Erythroblast (primary cell): ENCODE measurements at places on chromosomes 6 and 20.

DNA sequence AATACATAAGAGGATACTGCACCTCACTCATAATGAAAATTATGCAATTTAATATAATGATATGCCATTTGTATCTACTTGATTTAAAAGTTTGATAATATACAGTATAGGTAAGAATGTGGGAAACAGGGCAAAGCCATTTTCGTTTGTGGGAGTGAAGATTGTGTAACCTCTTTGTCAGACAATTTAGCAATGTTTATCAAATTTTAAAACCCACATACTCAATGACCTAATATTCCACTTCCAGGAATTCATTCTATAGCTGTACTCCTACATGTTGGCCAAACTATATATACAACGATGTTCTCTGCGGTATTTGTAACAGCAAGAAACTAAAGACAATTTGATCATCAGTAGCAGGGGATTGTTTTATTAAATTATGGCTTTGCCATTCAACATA is 17.8 kb upstream of the FKBP5 start:
- DNase-seq = no peak

DNA sequence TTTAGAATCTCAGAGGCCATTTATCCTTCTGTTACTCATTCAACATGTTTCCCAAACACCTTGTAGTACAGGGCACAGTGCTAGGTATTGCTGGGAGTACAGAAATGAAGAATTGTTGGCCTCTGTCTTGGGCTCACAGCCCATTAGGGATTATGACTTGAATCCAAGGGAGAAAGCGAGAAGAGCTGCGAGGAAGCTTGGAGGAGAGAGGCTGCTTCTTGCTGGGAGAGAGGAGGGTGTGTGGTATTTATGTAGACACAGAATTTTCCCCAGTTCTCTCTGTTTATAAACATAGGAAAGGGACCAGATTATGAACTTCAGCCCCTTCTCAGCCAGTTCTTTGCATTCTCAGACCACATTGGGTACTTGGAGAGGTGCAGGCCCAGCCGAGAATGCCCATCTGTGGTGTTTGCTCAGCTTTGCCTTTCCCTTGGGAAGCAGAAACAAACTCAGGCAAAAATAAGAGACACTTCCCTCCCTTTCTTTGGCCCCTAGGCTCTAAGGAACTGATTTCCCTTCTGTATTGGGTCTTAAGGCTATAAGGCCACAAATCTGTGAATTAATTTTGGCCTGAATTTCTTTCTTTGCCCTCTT is 17.9 kb downstream of the CHMP4B start:
- no peak for DNase-seq

- no peak for DNase-seq
Observed at GRCh38 chr20:56788041-56788670, 159.1 kb downstream of the TFAP2C start.

GRCh38 chr6:55897346-55897745 is 22.0 kb upstream of the BMP5 start:
- DNase-seq = no peak

DNA sequence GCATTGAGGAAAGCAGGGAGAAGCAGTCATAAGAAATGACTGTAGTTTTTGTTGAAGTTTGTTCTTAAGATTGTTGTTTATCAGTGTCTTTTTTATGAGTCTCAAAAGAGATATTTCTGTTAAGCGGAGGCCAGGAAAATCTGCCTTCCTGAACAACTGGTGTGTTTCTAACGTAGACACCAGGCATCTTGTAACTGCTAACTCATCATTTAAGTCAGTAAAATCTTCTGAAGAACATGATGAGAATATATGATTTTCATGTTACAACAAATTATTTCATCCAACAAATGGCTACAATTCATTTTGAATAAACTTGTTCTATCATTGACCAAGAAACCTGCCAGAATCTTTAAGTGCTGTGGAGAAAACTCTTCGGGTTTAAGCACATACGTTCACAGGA is 84.0 kb downstream of the RPS12 start:
- no peak for DNase-seq

GRCh38 chr20:40993794-40994540 is 34.7 kb upstream of the TOP1 start:
- no peak for DNase-seq

DNA sequence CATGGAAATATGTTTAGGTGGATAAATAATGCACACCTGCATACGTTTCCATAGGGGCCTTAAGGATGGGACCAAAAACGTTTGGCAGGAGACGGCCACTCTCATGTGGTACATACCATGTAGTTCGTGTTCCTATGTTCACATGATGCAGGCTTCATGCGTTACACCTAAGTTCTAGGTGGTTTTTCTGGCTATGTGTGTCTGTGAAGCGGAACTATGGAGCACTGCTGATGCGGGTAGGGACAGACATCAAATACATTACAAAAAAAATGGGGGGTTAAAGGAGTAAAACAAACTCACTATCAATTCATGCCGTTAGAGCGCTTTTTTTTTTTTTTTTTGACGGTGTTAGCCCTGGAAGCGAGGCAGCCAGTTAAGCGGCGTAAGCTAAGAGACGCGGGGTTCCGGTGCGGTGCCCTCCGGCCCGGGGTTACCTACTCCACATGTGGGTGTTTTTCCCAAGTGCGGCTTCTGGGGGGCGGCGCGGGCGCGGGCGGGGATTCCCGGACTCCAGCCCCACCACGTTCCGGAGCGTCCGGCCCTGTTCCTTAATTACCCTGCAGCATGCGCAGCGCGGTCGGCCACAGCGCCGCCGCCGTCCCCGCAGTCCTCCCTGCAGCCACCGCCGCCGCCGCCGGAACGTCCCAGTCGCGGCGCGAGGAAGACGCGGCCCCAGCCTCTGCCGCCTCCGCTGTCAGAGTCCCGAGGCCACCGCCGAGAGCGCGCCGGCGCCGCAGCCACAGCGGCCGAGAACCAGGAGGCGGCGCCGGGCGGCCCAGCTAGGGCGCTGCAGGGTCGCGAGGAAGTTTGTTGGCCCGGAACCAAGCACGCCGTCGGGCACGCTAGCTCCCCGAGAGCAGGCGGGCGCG is 648 bp downstream of the COL19A1 start:
- DNase-seq = peak; percentile 47

- DNase-seq = no peak
Observed at GRCh38 chr6:2037237-2037926, 208.0 kb downstream of the GMDS start.

GRCh38 chr6:57069920-57070331 is 20.1 kb upstream of the ZNF451 start:
- DNase-seq = peak; percentile 12

DNA sequence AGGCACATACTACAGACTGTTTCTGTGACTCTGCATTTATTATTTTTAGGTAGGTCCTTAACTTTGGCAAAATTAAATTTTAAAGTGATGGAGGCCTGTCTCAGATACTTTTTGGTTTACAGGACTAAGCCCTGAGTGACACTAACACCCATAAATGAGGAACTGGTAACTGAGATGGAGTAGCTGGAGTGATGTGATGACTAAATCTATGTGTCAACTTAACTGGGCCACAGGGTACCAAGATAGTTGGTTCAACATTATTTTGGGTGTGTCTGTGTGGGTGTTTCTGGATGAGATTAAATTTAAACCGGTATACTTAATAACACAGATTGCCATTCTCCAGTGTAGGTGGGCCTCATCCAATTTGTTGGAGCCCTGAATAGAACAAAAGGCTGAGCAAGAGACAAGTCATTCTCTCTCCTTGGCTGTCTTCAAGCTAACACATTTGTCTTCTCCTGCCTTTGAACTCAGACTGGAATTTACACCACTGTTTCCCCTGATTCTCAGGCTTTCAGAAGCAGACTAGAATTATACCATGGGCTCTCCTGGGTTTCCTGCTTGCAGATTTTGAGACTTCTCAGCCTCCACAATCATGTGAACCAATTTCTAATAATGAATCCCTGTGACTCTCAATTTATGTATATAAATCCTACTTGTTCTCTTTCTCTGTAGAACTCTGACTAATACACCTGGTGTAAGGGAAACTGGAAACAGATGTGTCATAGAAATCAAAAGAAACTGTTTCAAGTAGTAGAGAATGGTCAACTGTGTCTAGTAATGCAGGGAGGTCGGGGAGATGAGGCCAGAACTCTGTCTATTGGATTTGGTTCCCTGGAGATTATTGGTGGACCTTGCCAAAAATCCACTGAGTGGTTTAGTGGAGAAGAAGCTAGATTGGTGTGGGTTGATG is 579.2 kb downstream of the EPM2A start:
- no peak for DNase-seq

- peak; percentile 12 for DNase-seq
Observed at GRCh38 chr6:132780770-132781371, 17.6 kb downstream of the SLC18B1 start.

GRCh38 chr20:62200491-62201172 is 17.8 kb downstream of the MTG2 start:
- no peak for DNase-seq

- no peak for DNase-seq
Observed at GRCh38 chr6:70398783-70399728, 14.3 kb upstream of the FAM135A start.

GRCh38 chr6:12593771-12594529 is 122.6 kb upstream of the PHACTR1 start:
- no peak for DNase-seq

- no peak for DNase-seq
Observed at GRCh38 chr6:11731423-11731822, 47.2 kb downstream of the ADTRP start.

DNA sequence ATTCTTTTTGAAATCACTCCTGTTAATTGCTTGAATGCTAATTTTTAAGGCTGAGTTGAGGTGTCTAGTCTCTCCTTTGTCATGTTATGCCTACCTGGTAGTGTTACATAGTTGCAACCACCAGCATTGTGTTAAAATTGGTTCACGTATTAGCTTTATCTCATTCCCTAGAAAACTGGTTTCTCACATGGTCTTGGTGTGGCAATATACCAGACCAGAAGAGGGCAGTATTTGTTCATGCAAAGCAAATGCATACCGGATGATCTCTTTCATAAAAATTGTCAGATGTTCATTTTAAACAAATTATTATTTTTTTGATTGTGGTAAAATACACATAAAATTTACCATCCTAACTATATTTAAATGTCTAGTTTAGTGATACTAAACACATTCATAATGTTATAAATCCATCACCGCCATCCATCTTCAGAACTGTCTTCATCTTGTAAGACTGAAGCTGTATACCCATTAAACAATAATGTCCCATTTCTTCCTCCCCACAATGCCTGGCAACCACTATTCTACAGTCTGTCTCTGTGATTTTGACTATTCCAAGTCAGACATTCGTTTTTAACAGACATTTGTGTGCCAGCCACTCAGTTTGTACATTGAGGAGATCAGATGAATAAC is 92.8 kb downstream of the ATRN start:
- peak; percentile 56 for DNase-seq

GRCh38 chr6:113860181-113860955 is 3.2 kb downstream of the MARCKS start:
- no peak for DNase-seq

DNA sequence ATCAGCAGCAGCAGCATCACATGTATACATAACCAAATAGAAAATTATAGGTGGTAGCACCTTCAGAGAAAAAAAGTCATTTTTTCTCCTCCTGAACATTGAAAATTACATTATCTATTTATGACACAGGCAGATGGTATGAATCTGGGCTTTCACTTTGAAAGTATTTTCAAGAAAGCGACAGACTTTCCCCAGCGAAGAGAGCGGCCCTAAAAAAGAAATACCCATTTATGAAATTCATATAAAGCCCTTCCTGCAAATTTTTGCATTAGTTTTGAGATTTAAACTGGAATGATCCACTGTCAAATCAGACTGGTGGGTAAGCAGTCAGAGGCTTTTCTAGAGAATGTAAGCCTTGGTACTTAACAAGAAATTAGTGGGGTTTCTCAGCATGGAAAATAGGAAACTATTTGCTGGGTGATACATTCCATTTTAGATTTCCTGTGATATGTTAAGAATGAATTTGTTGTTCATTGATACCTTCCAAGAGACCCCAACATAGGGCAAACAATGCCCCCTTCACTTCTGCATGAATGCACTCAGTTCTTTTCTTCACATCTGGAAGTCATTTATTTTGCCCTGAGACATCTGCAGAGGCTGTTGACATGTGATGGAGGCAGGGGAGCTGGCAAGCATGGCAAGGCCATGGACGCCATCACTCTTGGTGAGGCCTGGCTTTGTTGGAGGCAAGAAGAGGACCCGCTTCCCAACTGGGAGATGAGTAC is 147.0 kb downstream of the LINC00237 start:
- no peak for DNase-seq

DNA sequence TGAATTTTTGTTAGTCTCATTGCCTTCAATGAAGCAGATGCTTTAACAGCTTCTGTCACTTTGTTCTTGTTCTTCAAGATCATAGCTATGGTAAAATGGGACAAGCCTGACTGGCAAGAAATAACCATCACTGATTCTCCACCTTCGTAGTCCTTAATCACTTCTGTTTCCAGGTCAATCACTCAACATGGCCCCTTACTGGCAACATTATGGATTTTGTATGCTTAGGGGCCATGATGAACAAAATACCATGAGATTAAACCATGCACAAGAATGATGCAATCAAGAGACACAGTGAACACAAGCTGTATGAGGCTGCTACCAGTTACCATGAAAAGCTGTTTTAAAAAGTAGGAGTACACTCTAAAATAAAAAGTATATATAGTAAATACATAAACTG is 32.8 kb downstream of the ADNP start:
- DNase-seq = peak; percentile 42

DNA sequence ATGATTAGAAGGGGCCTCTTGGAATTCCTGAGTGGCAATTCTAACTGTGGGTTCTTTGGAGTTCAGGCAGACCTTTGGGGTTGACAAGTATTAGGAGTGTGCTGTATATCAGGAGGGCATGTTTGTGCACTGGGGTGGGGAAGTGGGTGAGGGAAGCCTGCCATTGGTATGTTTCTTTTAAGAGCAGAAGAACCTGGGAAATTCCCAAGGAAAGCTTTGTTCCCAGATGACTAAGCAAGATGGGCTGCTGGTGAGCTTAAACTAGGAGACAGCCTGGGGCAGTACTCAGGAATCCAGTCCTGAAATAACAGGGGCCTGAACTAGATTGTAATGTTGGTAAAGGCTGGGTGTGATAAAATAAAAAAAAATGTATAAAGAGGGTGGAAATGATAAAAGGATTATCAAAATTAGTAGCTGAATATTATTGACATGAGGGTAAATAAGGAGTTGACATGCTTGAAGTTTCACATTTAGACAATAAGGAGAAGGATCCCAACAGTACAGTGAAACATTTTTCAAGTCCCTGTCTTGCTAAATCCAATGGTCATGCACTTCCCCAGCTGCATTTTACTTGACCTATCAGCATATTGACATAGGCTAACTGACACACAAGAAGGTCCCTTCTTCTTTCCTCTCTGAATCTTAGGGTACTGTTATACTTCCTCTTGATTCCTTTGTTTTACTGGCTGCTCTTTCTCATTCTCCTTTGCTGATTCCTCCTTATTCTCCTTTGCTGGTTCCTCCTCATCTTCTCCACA is 18.4 kb upstream of the IFNGR1 start:
- no peak for DNase-seq

GRCh38 chr20:47016068-47016664 is 121.5 kb downstream of the EYA2 start:
- DNase-seq = no peak
